ENCODE measurements at places on chromosomes 2 and 18. TPM values are rescaled to one million over a fixed set of nuclear protein-coding genes. Genes with fewer than 3 reads are reported as not detected.

Gene TCF23
- total RNA-seq, result not detected

Gene C2orf81
- 1.5 TPM for total RNA-seq

Gene TUBA3E
- total RNA-seq, result not detected

Gene RTP5
- not detected for total RNA-seq

Measured in fibroblast of lung (primary cell).